ENCODE measurements at places on chromosomes 13 and 19. TPM values are rescaled to one million over a fixed set of nuclear protein-coding genes. Genes with fewer than 3 reads are reported as not detected.

The ZNF154 gene
- 6.5 TPM for total RNA-seq

DNA sequence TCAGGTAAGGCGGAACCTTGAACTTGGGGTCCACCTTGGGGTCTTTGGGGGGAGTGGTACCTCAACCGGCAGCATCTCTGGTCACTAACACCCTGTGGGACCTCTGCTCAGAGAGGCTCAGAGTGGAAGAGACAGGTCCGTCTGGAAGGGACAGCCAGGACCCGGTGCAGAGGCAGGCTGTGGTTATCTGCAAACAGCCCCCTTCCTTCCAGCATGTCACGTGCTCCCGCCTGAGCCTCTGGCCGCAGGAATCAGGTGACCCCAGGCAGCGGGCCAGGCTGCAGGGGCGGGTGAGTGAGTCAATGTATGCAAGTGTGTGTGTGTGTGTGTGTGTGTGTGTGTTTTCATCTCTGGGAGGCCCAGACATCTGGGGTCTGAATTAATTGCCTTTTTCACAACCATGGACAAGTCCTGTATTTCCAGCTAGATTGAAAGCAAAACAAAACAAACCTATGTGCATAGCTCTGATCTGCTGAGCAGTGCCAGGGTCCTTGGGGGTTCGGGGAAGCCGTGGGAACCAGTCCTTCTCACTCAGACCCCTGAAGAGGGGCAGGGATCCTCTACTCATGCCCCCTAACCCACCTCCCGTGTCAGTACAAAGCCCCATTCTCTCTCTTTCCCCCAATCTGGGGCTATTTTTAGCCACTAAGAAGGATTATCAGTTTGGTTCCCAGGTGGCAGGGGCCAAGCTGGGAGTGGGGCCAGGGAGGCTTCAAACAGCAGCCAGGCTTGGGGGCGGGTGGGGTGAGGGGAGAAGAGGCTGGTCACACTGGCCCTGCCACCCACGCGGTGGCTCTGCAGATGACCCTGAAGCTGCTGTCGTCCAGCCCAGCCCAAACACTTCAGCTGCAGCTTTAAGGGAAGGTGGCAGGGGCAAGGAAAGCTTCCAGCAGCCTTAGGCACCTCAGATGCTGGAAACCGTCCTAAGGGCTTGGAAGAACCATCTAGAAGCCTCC, 31.4 kb downstream of the CERS4 start:
- no peaks in the 10 kb centered on the region for H3K27me3 ChIP-seq
- H3K4me1 ChIP-seq, result peaks cover 14% of the 10 kb centered on the region
- H3K27ac ChIP-seq, result no peak overlapping the region
- no peaks in the 10 kb centered on the region for H3K36me3 ChIP-seq
- peak; percentile 46 for DNase-seq

The ZSCAN18 gene
- 22.4 TPM for total RNA-seq

The CGB3 gene
- not detected for total RNA-seq

- no peaks in the 10 kb centered on the region for H3K27me3 ChIP-seq
- DNase-seq, result no peak
- no peak overlapping the region for H3K27ac ChIP-seq
- no peak overlapping the region for H3K4me3 ChIP-seq
These were observed 12.1 kb downstream of the ZBTB7A start for GRCh38 chr19:4054441-4055208.

DNA sequence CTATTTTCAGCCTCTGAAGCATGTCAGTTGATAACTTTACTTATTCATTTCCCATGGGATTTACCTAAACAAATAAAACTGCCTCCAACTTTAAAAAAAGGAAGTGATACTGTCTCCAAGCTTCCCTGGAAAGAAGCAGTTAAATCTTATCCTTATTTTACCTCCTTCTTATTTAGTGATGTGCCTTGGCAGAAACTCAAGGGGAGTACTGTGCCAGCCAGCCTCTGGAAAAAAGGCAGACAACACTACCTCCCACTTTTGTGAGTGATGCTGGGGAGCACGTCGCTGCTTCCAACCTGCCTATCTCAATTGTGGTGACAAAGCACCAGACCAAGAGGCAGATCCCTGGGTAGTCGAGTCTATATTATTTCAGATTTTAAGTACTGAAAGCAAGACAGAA, 765.6 kb downstream of the DIAPH3 start:
- H3K36me3 ChIP-seq, result no peaks in the 10 kb centered on the region
- no peak overlapping the region for H3K4me3 ChIP-seq
- no peak for DNase-seq
- H3K27me3 ChIP-seq, result peaks cover 4% of the 10 kb centered on the region
- no peaks in the 10 kb centered on the region for H3K4me1 ChIP-seq

- H3K27ac ChIP-seq, result no peak overlapping the region
- H3K36me3 ChIP-seq, result no peaks in the 10 kb centered on the region
- H3K27me3 ChIP-seq, result no peaks in the 10 kb centered on the region
- H3K4me1 ChIP-seq, result no peaks in the 10 kb centered on the region
- no peak for DNase-seq
These were observed 159.7 kb upstream of the TSC22D1 start for GRCh38 chr13:44735806-44736205.

DNA sequence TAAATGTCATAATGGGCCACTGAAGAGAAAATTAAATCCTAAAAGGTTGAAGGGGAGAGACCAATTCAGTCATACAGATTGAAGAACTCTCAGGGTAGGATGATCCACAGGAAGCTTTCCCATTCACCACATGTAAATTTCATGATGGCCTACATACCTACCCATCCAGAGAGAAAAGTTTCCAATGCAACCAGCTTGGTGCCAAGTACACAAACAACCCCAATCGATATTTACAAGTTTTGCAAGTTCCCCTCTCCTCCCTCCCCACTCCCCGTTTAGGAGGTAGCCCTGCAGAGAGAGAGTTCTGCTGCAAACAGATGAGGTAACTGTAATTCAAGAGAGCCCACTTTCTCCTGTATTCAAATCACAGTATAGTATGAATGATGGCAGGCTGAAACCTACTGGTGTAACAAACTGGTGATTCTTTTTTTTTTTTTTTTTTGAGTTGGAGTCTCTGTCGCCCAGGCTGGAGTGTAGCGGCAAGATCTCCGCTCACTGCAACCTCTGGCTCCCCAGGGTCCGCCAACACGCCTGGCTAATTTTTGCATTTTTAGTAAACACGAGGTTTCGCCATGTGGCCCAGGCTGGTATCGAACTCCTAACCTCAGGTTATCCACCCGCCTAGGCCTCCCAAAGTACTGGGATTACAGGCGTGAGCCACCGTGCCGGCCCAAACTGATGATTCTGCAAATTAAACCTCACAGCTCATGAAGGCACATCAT, 14.4 kb downstream of the FOXO1 start:
- H3K27me3 ChIP-seq, result no peaks in the 10 kb centered on the region
- H3K27ac ChIP-seq, result no peak overlapping the region
- no peaks in the 10 kb centered on the region for H3K36me3 ChIP-seq
- H3K4me1 ChIP-seq, result peaks cover 86% of the 10 kb centered on the region
- H3K4me3 ChIP-seq, result no peak overlapping the region
- no peak for DNase-seq

DNA sequence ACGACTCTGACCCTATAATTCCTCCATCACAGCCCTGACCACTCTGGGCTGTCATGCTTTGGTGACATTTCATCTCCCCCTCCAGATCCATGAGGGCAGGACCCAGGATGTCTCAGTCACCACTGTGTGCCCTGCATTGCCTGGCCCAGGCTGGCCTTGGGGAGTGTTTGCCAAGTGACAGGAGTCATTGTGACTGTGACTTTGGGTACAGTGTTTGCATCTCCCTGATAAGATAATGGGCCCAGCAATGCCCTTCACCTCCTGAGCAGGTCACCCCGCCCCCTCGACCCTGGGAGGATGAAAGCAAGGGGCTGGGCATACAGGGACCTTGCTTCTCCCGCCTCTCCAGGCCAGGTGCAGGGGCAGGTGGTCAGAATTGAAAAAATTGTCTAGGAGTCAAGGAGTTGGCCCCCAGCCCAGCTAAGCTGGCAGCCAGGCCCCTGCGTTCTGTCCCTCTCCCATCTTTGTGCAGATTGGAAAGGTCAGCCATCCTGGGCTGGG, 5.9 kb upstream of the ATP4A start:
- H3K27me3 ChIP-seq, result no peaks in the 10 kb centered on the region
- H3K27ac ChIP-seq, result no peak overlapping the region
- DNase-seq, result no peak
- H3K36me3 ChIP-seq, result no peaks in the 10 kb centered on the region
- H3K4me1 ChIP-seq, result no peaks in the 10 kb centered on the region

DNA sequence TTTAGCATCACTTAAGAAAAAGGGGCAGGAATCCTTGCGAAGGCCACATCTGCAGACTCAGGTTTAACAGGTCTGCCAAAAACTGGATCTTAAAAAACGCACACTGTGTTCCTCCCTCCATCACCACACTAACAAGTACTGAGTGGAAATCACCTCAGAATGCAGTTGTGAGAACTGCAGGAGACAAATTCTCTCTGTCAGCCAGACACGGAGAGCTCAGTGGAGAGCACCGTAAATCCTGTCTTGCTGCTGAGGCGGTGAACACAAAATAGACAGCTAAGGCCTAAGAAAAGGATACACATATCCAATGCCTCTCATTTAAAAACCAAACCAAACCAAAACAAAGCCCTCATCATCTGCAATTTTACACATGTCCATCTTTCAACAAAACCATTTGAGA, 1287.6 kb downstream of the EFNB2 start:
- H3K27me3 ChIP-seq, result no peaks in the 10 kb centered on the region
- H3K27ac ChIP-seq, result no peak overlapping the region
- no peaks in the 10 kb centered on the region for H3K4me1 ChIP-seq
- no peak for DNase-seq
- H3K4me3 ChIP-seq, result no peak overlapping the region

GRCh38 chr13:75651013-75651412, 14.9 kb downstream of the LMO7 start:
- H3K4me1 ChIP-seq, result no peaks in the 10 kb centered on the region
- no peaks in the 10 kb centered on the region for H3K36me3 ChIP-seq
- no peaks in the 10 kb centered on the region for H3K27me3 ChIP-seq
- H3K4me3 ChIP-seq, result no peak overlapping the region
- no peak overlapping the region for H3K27ac ChIP-seq

The ADAT3 gene
- total RNA-seq, result 6.3 TPM

DNA sequence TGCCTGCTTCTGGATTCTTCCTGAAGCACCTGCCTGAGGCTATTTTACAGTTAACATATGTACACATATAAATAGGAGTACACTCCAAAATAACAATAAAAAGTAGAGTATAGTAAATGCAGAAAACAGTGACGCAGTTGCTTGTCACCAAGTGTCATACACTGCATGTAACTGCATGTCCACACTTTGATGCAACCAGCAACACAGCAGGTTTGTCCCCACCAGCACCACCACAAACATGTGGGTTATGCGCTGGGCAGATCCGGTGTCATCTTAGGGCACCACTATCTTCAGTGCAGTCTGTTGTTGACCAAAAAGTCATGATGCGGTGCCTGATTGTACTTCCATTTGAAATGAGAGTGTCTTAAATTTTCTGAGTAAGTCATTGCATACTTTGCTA, 51.3 kb downstream of the COL4A2 start:
- no peaks in the 10 kb centered on the region for H3K4me1 ChIP-seq
- no peak overlapping the region for H3K4me3 ChIP-seq
- no peaks in the 10 kb centered on the region for H3K27me3 ChIP-seq
- H3K36me3 ChIP-seq, result no peaks in the 10 kb centered on the region

The SIGLEC5 gene
- total RNA-seq, result not detected

The LRRC25 gene
- 0.31 TPM for total RNA-seq
